Stimulated activated CD8-positive, alpha-beta memory T cell treated with anti-CD3 and anti-CD28 coated beads, Interleukin-15, amount 100 ng/mL, for 48 hours (primary cell): ENCODE measurements at places on chromosomes 6 and 20.

DNA sequence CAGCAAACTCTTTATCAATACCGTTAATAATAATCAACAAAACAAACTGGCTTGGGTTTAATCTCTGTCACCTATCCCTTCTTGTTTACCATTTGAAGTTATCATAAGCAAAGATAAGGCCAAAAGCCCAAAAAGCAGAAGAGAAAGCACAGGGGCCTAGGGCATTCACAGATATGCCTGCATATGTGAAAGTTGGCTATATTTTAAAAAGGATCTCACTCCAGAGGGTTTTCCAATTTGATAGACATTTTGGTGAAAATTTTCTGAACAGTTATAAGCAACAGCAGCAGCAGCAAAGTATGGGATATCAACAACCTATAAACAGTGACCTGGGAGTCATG is 101.1 kb downstream of the ATXN1 start:
- DNase-seq, result no peak

- DNase-seq, result no peak
These were observed 720.9 kb downstream of the GRIK2 start for GRCh38 chr6:102114402-102114801.

DNA sequence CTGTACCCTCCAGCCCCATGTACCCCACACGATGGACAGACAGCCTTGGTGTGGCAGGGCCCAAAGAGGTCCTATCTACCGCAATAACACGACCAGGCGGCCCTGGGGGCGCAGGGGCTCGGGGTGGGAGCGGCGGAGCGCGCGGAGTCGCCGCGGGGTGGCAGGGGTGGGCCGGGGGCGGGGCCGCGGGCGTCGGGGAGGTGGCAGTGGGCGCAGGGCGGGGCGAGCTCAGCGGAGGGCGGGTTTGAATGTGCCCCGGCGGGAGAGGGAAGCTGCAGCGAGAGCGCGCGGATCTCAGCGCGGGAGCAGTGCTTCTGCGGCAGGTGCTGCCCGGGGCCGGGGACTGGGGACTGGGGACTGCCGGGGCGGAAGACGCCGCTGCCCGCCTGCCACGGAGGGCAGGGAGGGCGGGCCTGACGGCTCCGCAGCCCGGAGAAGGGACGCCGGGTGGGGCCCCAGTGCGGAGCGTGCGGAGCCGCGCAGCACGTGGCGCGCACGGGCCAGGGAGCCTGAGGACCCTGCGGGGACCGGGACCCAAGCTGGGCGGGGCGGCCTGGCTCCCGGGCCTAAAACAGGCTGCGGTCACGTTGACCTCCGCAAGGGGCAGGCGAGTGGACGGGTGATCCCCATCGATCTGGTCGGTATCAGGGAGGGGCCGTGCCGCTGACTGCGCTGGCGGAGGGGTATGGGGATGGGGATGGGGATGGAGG is at the start of gene SLC29A1:
TSS of gene SLC29A1 (plus strand) at position 277 of the 710 bp plus-strand sequence. CDS start 3,719 bp downstream, outside the sequence.
- DNase-seq, result peak; percentile 78

GRCh38 chr20:37315452-37316110 is 26.1 kb downstream of the MANBAL start:
- DNase-seq, result no peak

DNA sequence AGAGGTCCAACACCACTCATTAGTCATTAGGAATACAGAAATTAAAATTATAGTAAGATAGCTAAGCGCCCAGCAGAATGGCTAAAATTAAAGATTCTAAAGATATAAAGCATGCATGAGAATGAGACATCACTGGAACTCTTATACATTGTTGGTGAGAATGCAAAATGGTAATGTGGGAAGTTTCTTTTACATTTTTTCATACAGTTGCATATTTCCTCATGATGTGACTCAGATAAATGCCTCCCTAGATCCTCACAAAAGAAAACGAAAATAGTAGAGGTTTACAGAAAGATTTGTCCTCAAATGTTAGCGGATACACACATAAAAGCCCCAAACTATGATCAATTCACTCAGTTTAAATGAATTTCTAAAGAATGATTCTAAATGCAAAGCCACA is 633.7 kb upstream of the GJE1 start:
- DNase-seq, result no peak

GRCh38 chr6:136736281-136736960 is 55.9 kb downstream of the MAP3K5 start:
- DNase-seq, result no peak

- DNase-seq, result no peak
These were observed 427.0 kb upstream of the SPTLC3 start for GRCh38 chr20:12581644-12582289.

- DNase-seq, result no peak
These were observed 2.5 kb downstream of the ZSWIM3 start for GRCh38 chr20:45859916-45860315.

DNA sequence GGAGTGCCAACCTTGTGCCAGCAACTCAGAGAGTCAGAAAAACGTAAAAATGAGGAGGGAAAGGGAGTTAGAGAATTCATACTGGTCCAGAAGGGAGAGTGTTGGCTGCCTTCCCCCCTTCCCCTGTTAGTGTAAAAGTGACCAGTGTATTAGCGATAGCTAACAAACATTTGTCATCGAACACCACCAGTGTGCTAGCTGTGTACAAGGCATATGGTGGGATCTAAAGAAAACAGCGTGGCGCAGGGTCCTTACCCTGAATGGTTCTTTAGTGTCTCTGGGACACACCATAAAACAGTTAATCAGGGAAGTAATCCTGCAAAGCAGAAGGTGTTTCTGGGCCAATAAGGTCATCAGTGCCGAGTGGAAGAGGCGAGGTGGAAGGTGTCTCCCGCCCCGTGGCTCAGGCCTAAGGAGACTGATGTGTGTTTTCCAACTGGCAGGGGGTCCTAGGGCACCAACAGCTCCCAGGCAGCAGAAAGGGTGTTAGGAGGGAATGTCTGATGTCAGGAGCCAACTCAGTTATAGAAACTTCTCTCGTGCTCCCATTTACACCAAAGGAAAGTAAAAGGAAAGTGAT is 91.9 kb downstream of the TCP11 start:
- no peak for DNase-seq

- DNase-seq, result no peak
These were observed 446.3 kb downstream of the PREX1 start for GRCh38 chr20:48381353-48382120.

- DNase-seq, result no peak
These were observed 48.0 kb downstream of the MUC22 start for GRCh38 chr6:31058128-31058894.

- DNase-seq, result no peak
These were observed 23.7 kb downstream of the PLCB1 start for GRCh38 chr20:8155812-8156211.

GRCh38 chr6:130518588-130518987 is 152.8 kb downstream of the TMEM200A start:
- no peak for DNase-seq

- DNase-seq, result no peak
These were observed 100.9 kb downstream of the RNF144B start for GRCh38 chr6:18488004-18488403.

GRCh38 chr6:3801960-3802359 is 47.2 kb upstream of the FAM50B start:
- DNase-seq, result peak; percentile 4

GRCh38 chr6:154532426-154532825 is 21.9 kb upstream of the CNKSR3 start:
- DNase-seq, result no peak

GRCh38 chr6:148578489-148578814 is 168.4 kb upstream of the UST start:
- no peak for DNase-seq

DNA sequence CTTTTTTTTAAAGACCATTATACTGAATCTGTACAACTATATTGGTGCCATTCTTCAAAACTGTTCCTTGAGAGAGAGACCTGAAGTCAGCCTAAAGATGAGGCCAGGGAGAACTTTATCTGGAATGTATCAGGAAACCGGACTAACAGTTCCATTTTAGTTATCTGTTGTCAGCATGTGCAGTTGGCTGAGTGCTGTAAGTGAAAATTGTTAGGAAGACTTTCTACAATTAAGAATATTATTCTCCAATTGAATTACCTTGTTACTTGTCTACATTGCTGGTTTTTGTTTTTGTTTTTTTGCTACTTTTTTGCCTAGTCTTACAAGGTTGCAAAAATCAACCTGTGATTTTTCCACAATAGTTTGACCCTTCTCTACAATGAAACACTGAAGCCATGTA is 7.5 kb downstream of the CEP57L1 start:
- no peak for DNase-seq

- no peak for DNase-seq
These were observed at the start of gene SLC17A1 for GRCh38 chr6:25831532-25832306. Gene SLC17A1, minus strand, starts transcription at chr6:25832052. Its CDS starts 1,495 bp downstream, at chr6:25830557.

- DNase-seq, result no peak
These were observed 192.6 kb upstream of the SLC24A3 start for GRCh38 chr20:19019734-19020364.

DNA sequence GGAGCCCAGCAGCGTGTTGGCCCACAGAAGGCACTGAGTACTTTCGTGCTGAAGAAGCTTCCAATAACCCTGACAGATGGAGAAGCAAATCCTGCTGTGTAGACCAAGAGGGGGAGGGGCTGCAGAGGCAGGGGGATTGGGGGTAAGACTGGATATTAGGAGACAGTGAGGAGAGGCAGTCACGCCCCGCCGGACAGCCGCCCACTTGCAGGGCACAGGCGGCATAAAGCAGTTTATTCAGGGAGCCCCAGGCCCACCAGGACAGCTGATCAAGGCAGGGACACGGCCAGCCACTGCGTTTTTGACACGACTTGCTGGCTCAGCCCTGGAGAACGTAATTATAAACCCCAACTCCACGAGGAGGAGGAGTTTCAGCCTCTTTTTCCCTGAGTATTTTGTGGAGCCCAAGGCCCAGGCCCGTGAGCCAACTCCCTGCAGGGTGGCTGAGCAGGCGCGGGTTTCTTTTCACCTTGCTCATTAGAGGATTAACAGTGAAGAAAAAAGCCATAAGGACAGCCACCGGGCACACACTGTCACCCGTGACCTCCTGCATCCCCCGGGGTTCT is 177.9 kb downstream of the TFAP2C start:
- no peak for DNase-seq

DNA sequence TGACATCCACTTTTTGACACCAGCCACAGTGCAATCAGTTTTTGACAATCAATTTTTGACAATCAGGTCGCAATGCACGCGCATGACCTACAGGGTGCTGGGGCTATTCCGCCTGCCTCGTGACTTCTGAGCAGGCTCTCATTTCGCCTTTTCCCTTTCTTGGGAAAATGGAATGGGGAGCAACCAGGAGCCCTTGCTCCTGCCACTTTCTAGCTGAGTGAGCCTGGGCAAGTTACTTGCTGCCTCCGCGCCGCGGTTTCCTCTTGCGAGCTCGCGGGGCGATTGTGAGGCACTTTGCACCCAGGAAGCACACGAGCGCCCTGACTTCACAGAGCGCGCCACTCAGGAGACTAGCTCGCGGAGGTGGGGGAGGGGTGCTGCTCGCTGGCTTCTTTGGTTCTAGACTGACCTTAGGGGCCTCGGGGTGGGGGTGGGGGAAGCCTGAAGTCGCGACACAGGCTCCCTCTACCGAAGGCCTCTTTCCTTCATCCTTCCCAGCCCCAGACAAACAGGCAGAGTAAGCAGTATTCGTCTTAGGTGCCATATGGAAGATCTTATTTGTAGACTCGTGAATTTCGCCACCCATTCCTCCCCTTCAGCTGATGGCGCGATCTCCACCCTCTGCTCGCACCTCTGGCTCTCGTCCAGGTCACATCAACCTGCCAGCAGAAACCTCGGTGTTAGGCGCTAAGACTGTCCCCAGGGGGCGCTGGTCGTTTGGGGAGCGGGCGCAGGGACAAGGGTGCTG is 4.6 kb downstream of the TP53TG5 start:
- DNase-seq, result peak; percentile 82

- no peak for DNase-seq
These were observed 243.1 kb upstream of the ECI2 start for GRCh38 chr6:4378319-4378996.

DNA sequence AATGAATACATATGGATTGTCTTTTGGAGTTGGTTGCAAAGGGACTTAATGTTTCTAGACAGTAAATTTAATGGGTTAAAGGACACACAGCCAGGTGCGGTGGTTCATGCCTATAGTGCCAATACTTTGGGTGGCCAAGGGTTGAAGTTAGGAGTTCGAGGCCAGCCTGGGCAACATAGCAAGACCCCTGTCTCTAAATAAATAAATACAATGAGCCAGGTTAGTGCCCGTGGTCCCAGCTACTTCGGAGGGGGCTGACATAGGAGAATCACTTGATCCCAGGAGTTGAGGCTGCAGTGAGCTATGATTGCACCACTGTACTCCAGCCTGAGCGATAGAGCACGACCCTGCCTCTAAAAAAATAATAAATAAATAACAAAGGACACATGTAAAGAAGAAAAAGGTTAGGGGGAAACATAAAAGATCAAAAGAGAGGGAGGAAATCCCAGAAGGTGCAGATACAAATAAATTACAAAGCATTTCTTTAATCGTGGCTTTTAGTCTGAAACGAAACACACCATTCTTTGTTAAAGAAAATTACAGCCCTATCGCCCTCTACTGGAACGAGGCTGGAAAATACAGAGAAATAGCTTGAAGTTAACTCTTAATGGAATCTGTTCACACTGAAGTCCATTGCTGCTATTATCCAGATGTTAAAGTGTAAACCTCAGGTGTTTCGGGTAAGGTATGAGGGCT is 42.6 kb upstream of the SCML4 start:
- DNase-seq, result no peak

- DNase-seq, result no peak
These were observed 159.5 kb downstream of the SOD2 start for GRCh38 chr6:159533568-159533967.

GRCh38 chr6:6851059-6851948 is 256.5 kb upstream of the RREB1 start:
- DNase-seq, result no peak

DNA sequence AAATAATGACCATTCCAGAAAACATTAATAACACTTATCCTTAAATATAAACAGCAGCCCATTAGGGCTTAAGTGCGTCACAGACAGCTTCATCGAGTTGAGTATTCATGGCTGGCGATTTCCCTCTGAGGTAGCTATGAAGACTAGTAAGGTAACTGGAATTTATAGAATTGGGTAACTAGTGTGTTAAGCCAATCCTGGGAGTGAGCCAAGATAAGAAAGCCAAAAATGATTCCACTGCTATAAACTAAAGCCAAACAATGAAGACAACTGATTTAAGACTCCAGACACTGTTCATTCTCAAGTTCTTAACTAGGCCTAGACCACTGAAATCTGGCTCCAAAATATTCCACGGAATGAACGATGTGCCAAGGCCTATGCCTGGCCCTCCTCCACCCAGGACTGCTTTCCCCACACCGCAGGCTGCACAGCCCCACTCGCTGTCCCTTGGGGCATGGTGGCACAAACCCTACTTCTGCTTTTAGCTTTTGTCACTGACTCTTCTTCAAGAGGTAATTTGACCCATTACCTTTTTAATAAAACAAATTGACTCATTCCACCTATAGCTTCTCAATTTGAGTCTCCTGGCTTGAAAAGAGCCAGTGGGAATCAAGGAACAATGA is 66.0 kb downstream of the BLOC1S5 start:
- DNase-seq, result no peak

DNA sequence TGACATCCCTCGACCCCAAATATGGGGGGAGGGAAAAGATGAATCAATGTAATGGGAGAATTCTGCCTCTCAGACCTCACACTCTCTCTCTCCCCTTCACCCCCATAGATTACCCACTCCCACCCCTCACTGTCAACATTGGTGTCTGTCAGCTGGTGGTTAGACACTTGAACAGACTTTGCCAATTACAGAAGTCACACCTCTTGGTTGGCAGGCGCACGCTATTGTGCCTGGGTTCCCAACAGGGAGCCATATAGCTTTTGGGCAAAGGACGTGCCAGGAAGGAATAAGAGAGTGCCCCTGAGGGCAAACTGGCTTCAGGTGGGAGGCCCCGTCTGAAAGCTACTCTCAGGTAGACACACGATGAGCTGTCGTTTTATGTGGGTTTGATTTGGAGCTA is 54.1 kb upstream of the FYN start:
- no peak for DNase-seq
